ENCODE measurements at places on chromosomes 2 and 18.

GRCh38 chr18:39057423-39058064 lies 1491.9 kb upstream of the CELF4 start:
- DNase-seq: no peak

DNA sequence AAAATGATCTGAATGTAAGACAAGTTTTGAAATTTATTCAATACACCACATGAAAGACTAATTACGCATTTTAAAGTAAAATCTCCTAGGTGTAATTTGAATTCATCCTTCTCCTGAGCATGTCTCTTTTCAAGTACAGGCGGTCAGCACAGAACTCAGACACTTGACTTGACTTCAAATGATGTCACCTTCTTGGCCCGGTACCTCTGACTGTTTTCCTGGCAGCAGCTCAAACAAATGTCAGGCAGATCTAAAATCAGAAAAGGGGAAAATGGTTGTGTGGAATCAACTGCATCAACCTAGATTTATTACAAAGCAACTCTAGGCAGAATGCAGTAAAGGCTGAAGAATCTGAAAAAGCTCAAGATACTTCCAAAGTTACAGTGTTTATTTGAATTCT lies 11.4 kb upstream of the PROKR1 start:
- DNase-seq: no peak

DNA sequence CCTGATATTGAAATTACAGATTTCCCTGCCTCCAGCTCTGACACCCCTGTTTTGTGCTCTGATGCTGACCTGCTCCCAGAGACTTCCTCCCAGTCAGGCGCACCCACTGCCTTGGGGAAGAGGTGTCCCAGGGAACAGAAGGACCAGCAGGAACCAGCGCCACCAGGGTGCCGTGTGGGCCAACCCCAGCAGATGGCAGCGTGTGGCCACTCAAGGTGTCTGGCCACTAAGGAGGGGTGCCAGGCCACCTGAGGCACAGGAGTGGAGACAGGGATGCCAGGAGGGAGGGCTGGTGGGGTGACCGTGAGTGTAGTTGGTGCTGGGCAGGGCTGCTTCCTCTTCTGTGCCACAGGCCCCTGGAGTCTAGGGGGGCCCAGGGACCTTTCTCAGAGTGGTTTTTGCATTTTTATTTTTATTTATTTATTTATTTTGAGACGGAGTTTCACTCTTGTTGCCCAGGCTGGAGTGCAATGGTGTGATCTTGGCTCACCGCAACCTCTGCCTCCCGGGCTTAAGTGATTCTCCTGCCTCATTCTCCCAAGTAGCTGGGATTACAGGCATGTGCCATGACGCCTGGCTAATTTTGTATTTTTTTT lies 56.0 kb downstream of the TEX44 start:
- peak; percentile 34 for DNase-seq

DNA sequence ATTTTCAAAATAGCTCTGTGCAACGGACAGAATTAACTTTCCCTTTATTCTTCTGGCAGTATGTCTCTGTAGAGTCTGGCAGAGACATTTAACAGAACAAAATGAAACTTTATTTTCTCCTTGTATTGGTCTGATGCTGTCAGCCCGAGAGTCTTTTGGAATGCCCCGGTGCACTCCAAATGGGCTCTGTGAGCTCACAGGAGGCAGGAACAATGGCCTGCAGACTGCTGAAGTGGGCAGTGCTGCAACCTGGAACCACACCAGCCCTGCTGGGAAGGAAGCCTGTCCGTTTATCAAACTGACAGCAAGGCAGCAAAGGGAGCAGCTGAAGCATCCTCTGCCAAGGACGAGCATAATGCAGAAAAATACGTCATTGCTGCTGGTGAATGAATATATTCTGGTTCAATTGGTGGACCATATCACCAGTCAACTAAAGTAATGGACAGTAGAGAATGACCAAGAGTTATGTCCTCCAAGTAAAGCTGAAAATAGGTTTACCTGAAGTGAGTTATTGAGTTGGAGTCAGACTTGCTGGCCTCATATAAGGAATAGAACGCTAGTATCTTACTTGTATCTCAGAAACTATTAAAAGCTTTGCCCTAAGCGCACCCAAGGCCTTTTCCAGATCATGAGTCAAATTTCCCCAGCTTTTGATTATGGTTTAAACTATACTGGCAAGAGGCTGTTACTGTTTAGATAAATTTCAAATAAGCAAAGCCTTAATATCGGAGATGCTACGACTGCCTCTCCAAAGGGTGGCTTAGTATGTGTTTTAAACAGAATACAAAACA lies 207.6 kb upstream of the TANK start:
- peak; percentile 75 for DNase-seq

DNA sequence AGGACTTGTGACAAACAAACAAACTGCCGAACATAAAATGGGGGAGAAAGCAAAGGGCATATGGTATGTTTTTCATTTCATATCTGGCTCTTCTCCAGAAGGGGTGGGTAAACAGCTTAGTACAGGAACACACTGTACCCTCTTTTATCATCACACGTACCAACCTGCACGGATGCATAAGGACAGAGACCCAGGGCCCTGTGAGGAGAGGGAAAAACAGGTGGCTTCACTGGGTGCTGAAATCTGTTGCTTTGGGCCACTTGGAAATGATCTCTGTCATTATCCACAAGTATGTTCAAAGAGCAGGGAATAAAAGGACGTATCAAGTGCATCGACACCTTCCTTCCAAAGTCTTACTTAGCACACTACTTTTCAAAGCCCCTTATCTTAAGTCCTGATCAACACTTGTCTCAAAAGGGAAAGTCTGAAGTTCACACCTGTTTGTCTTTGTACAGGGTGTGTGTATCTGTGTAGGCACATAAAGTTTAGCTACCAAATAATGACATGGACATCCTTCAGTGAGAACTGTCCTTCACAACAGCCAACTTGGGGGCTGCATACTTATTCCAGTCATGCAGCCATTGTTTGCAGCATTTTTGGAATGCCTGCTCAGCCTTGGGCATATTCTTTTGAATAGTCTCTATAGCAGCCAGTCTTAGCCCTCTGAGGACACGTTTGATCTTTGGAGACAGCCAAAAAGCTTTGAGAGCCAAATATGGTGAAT lies 60.6 kb downstream of the IRS1 start:
- no peak for DNase-seq

Data from AG10803 (cell line).